ENCODE measurements at places on chromosomes 11 and 22. TPM values are rescaled to one million over a fixed set of nuclear protein-coding genes. Genes with fewer than 3 reads are reported as not detected.

The CRYBB2 gene
- 1.4 TPM for total RNA-seq

GRCh38 chr11:105152560-105152959 is 13.0 kb upstream of the CARD18 start:
- no peaks in the 10 kb centered on the region for H3K36me3 ChIP-seq
- H3K4me1 ChIP-seq = peaks cover 10% of the 10 kb centered on the region
- no peaks in the 10 kb centered on the region for H3K27me3 ChIP-seq
- H3K27ac ChIP-seq = no peak overlapping the region
- H3K4me3 ChIP-seq = no peak overlapping the region

DNA sequence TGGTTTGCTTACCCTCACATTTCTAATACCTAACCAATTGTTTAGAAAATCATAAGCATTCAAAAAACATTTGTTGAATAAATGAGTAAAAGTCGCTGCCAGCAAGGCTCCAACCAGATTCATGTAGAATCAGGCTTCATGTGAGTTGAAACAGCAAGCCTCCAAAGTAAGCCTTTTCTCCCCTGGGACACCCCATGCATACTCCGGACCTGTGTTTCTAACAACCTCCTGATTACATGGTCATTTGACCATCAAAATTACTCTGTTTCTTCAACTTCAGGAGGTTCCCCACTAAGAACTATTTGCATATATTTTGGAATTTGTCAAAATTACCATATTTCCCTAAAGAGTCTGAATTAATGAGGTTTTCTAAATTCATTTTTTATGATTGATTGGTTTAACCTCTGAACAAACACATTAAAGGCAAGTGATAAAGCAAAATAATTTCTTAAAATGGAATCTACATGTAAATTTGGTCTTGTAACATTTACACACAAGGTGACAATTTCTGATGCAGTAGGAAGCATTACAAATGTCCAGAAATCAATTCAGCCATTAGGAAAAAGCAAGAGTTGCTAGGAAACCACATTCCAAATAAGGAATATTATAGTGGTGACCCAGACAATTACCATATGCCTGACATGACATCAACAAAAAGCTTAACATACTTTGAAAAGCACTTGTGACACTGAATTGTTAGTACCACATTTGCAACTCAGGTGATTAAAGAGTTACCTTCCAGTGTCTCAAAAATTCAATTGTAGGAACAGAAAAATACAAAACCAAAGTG is 252.6 kb downstream of the GUCY1A2 start:
- H3K27me3 ChIP-seq = no peaks in the 10 kb centered on the region
- H3K27ac ChIP-seq = no peak overlapping the region
- H3K4me3 ChIP-seq = no peak overlapping the region
- no peak for DNase-seq
- no peaks in the 10 kb centered on the region for H3K36me3 ChIP-seq

GRCh38 chr11:61147791-61148620 is 13.2 kb downstream of the VPS37C start:
- no peak overlapping the region for H3K27ac ChIP-seq
- no peak overlapping the region for H3K4me3 ChIP-seq
- H3K36me3 ChIP-seq = no peaks in the 10 kb centered on the region
- no peak for DNase-seq
- peaks cover 12% of the 10 kb centered on the region for H3K4me1 ChIP-seq

- no peak overlapping the region for H3K4me3 ChIP-seq
- H3K27ac ChIP-seq = no peak overlapping the region
- no peak for DNase-seq
Observed at GRCh38 chr11:63737718-63738117, 30.9 kb downstream of the ZFTA start.

DNA sequence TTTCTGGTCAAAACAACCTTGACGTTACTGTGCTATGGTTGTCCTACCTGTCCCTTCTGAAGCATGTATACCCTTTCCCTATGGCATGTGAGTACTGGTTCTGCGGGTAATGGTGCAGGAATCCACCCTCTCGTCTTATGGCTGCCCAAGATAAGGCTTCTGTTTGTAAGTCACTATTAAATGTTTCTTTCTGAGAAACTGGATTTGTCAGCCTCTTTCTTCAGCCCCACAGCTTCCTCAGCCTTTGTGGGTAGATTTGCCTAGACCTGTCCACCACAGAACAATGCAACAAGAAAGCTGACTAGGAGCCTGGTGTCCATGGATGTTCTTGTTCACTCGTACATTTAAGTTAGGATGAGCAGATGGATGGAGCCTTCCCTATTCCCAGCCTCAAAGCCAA is 14.4 kb downstream of the MMP7 start:
- H3K36me3 ChIP-seq = no peaks in the 10 kb centered on the region
- no peaks in the 10 kb centered on the region for H3K4me1 ChIP-seq
- no peak for DNase-seq

DNA sequence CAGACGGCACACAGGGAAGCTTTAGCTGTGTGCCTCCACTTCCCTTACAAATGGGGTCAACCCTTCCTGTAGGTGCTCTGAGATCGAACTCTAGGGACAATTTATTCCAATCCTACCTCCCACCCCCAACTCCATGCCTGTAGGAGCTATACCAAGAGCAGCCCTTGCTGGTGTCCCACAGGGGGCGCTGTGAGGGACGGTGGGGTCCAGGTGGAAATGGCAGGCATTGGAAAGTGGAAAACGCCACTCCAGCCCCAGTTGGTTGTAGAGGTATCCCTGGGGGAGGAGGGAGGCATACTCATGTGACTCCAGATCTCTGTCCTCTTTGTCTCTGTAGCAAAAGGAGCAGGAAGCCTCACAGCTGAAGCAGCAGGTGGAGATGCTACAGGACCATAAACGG is 161.3 kb downstream of the MYO18B start:
- no peaks in the 10 kb centered on the region for H3K27me3 ChIP-seq
- no peaks in the 10 kb centered on the region for H3K4me1 ChIP-seq
- H3K27ac ChIP-seq = no peak overlapping the region
- H3K36me3 ChIP-seq = no peaks in the 10 kb centered on the region

- no peaks in the 10 kb centered on the region for H3K36me3 ChIP-seq
- no peaks in the 10 kb centered on the region for H3K27me3 ChIP-seq
- no peak within 1 kb of the TSS for H3K27ac ChIP-seq
- peak within 1 kb of the TSS; percentile 87 for H3K4me3 ChIP-seq
- DNase-seq = peak; percentile 64
- peaks cover 9% of the 10 kb centered on the region for H3K4me1 ChIP-seq
Observed at GRCh38 chr11:125062931-125063428, at the start of gene SLC37A2. SLC37A2 (plus strand) TSS chr11:125063305; CDS start chr11:125063368, 63 bp downstream.

GRCh38 chr11:111796696-111797095 is 30.5 kb upstream of the PPP2R1B start:
- H3K27me3 ChIP-seq = no peaks in the 10 kb centered on the region
- no peak overlapping the region for H3K4me3 ChIP-seq
- no peaks in the 10 kb centered on the region for H3K36me3 ChIP-seq
- no peak overlapping the region for H3K27ac ChIP-seq

The AIFM3 gene
- not detected for total RNA-seq

GRCh38 chr11:46247659-46248058 is 29.8 kb upstream of the CREB3L1 start:
- H3K4me3 ChIP-seq = no peak overlapping the region
- H3K4me1 ChIP-seq = peaks cover 10% of the 10 kb centered on the region
- H3K36me3 ChIP-seq = no peaks in the 10 kb centered on the region
- peak; percentile 58 for DNase-seq
- H3K27ac ChIP-seq = no peak overlapping the region
- no peaks in the 10 kb centered on the region for H3K27me3 ChIP-seq

The CEP126 gene
- 9.1 TPM for total RNA-seq

The NCAM1 gene
- not detected for total RNA-seq

- no peak overlapping the region for H3K4me3 ChIP-seq
- no peaks in the 10 kb centered on the region for H3K4me1 ChIP-seq
- H3K36me3 ChIP-seq = no peaks in the 10 kb centered on the region
- H3K27ac ChIP-seq = no peak overlapping the region
- no peak for DNase-seq
Observed at GRCh38 chr11:126782810-126783209, 217.8 kb downstream of the KIRREL3 start.

- H3K4me1 ChIP-seq = peaks cover 15% of the 10 kb centered on the region
- DNase-seq = no peak
- H3K4me3 ChIP-seq = no peak overlapping the region
Observed at GRCh38 chr11:35109827-35110226, 29.1 kb upstream of the CD44 start.

The SDF2L1 gene
- 75.1 TPM for total RNA-seq

The ATP5MG gene
- total RNA-seq = 211 TPM

Measured in endothelial cell of umbilical vein (primary cell).